ENCODE measurements at places on chromosomes 4 and X.

GRCh38 chr4:106767991-106768390 is 268.1 kb downstream of the DKK2 start:
- DNase-seq = no peak

- no peak for DNase-seq
Measured at GRCh38 chrX:125786316-125786715, 379.8 kb downstream of the DCAF12L2 start.

- DNase-seq = no peak
Measured at GRCh38 chr4:21628116-21628670, 320.4 kb downstream of the KCNIP4 start.

- DNase-seq = no peak
Measured at GRCh38 chr4:153452658-153453378, 13.3 kb upstream of the TMEM131L start.

GRCh38 chrX:38175139-38175538 is 45.5 kb downstream of the SRPX start:
- DNase-seq = no peak

DNA sequence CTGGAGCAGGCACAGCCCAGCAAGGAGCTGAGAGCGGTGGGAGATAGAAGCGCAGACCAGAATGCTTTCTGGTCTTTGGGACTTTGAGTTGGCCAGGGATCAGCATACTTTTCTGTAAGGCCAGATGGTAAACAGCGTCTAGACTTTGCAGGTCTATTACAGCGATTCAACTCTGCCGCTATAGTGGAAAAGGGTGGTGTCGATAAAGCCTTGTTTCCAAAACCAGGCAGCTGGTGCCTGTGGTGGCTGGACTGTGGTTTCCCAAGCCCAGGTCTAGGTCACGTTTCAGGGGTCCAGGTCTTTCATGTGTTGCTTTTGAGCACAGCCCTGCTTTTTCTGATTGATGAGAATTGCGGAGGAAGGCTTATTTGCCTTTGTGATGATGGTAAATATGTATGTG is 40.1 kb downstream of the HTT-AS start:
- no peak for DNase-seq

DNA sequence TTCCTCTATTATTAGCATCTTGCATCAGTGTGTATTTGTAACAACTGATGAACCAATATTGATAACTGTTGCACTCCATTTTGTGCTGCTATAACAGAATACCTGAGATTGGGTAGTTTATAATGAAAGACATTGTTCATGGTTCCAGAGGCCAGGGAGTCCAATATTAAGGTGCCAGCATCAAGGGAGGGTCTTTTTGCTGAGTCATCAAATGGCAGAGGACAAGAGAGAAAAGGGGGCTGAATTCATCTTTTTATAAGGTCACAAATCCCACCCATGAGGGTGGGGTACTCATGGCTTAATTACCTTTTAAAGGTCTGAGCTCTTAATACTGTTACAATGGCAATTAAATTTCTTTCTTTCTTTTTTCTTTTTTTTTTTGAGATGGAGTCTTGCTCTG is 7.2 kb downstream of the MYOZ2 start:
- DNase-seq = no peak

GRCh38 chr4:72761368-72762038 is 192.5 kb upstream of the ADAMTS3 start:
- DNase-seq = no peak

GRCh38 chr4:74546057-74546456 is 101.1 kb downstream of the AREG start:
- no peak for DNase-seq

DNA sequence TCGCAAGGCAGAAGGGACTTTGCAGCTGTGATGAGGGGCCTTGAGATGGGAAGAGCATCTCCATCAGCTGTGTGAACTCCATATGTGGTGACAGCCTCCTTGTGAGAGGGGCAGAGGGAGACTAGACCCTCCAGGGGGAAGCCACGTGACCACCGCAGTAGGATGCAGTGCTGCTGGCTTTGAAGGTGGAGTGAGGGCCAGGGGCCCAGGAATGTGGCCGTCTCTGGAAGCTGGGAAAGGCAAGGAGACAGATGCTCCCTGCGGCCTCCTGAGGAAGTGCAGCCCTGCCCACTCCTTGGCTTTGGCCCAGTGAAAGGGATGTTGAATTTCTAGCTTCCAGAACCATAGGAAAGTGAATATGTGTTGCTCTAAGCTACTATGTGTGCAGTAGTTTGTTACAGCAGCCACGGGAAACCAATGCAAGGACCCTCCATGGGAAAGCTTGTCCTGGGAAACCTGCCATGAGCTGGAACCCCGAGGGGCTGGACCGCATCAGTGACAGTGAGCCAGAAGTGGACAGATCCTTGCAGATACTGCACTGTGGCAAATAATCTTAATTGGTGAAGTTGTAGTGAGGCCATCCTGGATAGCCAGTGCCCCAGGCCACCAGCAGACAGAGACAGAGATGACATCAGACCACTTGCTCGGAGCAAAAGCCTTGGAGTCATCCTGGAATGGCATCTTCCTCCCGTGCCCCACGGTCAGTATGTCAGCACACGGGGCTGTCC is 35.4 kb upstream of the SORCS2 start:
- peak; percentile 67 for DNase-seq

- no peak for DNase-seq
Measured at GRCh38 chrX:129572422-129572821, 32.4 kb downstream of the OCRL start.

DNA sequence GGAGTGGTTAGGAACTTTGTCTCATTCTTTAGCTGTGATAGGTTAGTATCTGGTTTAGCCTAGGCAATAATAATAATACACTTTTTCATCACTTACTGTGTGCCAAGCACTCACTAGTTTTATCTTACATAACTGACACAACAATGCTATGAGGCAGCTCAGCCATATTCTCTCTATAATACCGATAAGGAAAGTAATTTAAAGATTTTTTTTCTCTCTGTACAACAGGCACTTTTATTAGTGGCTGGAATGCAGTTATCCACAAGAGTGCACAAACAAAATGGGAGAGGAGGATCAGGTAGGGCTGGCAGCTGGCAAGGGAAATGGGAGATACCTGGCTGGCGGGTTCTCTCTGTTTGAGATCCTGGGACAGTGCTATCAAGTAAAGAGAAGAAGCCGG is 7.6 kb downstream of the RELL1 start:
- DNase-seq = no peak

DNA sequence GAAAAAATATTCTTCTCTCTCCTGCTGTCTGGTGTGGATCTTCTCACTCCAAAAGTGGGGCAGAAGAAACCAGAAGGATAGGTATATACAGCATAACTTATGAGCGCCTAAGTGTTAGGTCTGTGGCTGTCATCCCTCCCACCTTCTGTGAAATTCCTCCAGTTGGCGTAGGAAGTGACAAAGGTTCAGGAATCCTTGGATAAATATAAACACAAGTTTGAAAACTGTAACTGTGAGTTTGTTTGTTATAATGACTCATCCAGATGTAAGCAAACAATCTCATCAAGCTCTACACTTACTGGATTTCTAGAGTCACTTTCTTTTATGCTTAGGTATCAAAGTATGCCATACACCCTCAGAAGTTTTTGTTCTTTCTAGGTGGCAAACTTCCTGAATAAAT is 405.2 kb downstream of the FAT4 start:
- DNase-seq = no peak

GRCh38 chr4:94665500-94666404 is 92.0 kb upstream of the BMPR1B start:
- no peak for DNase-seq

DNA sequence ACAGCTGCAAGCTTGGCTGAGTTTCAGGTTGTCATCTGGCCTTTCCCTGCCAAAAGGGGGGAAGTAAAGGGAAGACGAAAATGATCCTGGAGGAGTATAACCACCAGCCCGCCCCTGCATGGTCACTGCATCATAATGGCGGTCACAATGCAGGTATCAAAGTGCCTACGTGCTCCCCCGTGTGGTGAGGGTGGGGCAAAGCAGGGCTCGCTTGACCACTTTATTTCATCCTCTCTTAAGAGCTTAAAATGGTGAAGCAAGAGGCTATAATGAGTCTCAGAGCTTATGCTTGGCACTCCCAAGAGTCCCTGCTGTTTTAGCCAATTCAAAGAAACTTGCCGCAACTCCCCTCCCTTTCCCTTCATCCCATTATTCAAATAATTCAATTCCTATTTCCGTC is 105.6 kb downstream of the APOOL start:
- no peak for DNase-seq

- no peak for DNase-seq
Measured at GRCh38 chr4:119039160-119039559, 96.5 kb upstream of the MYOZ2 start.

DNA sequence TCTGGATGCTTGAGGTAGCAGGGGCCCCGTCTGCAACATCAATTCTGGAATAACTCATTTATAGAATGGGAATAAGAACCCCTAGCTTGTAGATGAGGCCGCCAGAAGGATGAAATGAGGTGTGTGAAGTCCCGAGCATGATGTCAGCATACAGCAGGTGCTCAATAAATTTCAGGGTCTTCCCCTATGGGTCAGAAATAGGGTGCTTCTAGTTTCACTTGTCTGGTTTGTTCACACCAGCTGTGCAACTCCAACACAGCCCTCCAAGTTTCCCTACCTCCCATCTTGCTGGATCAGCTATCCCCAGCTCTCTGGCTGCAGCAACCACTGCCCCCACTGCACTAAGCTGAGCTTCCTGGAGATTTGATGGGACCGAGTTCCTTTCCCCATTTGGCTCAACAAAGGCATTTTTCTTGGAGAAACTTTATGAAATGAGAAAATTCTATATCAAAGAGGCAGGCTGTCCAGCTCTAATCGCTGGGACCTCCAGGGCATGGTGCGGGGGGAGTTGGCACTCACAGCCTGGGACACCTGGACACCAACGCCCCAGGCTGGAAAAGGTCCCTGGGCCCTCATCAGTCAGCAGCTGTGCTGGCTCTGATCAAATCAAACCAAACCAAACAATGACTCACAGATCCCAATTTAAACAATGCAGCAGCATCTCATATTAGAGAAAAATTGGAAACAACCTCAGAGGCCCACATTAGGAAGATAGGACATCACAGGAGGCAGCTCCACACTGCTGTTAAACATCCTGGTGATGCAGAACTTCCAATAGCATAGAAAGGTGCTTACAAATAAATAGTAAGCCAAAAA is 13.3 kb downstream of the SLC2A9 start:
- peak; percentile 82 for DNase-seq

DNA sequence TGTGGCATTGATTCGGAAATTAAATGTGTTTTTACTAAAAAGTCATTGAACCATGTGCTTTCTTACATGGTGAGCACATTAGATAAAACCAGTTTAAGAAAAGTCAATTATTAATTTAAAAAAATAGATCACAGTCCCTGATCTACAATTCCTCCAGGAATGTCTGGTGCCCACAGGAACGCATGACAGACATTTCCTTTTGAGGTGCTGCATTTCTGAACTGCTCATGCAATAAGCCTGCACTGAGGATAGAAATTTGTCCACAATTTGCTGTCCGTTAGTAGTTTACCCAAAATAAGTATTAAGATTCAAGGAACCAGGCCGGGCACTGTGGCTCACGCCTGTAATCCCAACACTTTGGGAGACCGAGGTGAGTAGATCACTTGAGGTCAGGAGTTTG is 8.2 kb upstream of the ADAMTS3 start:
- DNase-seq = no peak

DNA sequence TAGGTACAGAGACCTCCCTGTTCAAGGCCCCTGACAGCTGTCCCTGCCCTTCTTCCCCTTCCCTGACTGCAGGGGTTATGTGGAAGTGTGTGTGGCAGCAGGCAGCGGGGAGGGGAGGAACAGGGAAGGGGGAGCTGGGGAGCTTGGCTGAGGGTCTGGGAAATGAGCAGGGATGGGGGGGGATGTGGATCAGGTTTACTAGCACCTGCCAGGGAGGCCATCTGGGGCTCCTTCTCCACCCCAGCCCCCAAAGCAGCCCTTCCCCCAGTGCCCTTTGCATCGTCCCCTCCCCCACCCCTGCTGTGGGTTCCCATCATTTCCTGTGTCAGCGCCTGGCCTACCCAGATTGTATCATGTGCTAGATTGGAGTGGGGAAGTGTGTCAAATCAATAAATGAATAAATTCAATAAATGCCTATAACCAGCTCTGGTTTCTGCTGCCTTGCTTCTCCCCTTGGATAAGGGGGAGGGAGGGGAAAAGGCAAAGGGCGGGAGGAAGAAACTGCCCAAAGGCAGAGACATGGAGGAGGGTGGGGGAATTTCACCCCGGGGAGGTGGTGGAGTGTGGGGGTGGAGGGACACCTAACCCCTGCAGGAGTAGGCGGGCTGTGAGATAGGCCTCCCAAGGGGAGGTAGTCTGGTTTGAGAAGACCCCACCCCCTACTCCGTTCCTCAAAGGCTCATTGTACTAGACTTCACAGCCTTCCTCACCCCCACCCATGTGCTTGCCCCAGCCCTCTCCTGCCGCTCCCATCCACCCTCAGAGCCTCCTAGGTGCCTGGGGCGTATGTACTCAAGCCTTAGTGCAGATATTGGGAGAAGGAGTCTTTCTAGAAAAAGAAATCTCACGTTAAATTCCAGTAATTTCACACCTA is 3.2 kb downstream of the CXorf65 start:
- DNase-seq = peak; percentile 12

Measured in skin of body (tissue), 3 donors.